ENCODE measurements at places on chromosomes 5 and 9.

- DNase-seq: no peak
These were observed 1.5 kb upstream of the RNF145 start for GRCh38 chr5:159210846-159211245.

GRCh38 chr5:136062366-136063274 lies 33.8 kb downstream of the TGFBI start:
- DNase-seq: no peak

DNA sequence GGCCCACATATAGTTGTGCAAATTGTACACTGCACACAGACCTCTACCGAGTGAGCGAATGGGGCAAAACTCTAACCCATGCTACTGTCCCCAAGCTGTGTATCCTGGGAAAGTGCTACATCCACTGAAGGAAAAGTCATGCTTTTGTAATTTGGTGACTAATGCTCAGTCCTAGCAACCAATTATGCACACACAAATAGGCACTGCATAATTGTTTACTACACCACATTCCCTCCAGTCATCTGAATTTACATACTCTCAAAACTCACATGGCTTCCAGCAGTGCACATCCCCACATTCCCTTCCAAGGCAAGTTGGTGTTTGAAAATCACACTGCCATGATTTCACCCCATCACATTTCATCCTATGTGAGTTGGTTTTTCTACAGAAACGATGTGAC lies 125.9 kb upstream of the OSMR start:
- DNase-seq: no peak

GRCh38 chr9:122948313-122948712 lies 7.5 kb downstream of the RABGAP1 start:
- DNase-seq: no peak

GRCh38 chr5:52856564-52856963 lies 68.8 kb downstream of the ITGA1 start:
- DNase-seq: no peak

- no peak for DNase-seq
These were observed 420.6 kb upstream of the SLC30A5 start for GRCh38 chr5:68673106-68673822.

- no peak for DNase-seq
These were observed 36.2 kb upstream of the UBAC1 start for GRCh38 chr9:135997090-135998015.

DNA sequence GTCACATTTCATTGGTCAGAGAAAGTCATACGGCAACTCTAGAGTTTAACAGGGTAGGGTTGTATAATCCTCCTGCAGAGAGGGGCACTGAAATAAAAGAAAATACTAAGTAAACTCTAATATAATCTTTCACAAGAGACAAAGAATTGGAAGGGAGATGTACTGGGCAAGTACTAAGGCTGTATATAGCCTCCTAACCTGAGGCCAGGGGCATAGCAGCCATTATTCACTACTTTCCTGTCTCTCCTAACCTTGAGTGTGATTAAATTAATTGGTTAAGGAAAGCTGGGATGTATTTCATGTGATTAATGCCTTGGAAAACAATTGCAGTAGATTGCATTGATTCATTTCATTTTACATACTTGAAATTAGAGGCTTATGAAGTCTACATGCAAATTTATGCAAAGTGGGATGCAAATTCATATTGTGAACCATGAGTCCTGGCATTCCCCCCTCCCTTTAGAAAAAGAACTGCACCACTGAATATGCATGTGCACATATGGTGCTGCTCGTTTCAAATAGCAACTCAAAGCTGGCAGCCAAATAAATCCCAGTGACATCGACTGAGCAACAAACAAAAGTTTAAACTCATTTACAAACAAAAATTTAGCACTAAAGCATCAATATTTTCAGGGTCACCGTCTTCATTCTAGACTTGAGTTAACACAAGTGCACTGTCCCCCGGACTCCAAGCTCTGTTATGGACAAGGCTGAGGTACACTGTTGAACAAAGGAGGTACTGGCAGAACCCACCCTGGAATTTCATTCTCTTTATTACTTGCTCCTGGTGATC lies 70.0 kb downstream of the DMAC1 start:
- no peak for DNase-seq
